ENCODE measurements at places on chromosomes 1 and 21. TPM values are rescaled to one million over a fixed set of nuclear protein-coding genes. Genes with fewer than 3 reads are reported as not detected.

The ATF3 gene
- 25.1 TPM for total RNA-seq

The LSS gene
- total RNA-seq: 17.8 TPM

The SYT14 gene
- total RNA-seq: not detected

The CRYBG2 gene
- total RNA-seq: 6.0 TPM

The FCRL4 gene
- total RNA-seq: not detected

The LRRC38 gene
- total RNA-seq: not detected

The RAD54L gene
- 118 TPM for total RNA-seq

The S1PR1 gene
- 125 TPM for total RNA-seq

The CA6 gene
- 1.7 TPM for total RNA-seq

The ASPM gene
- 37.1 TPM for total RNA-seq

The RAVER2 gene
- 2.7 TPM for total RNA-seq

The SNRPE gene
- total RNA-seq: 211 TPM

The ALX3 gene
- not detected for total RNA-seq

The TNFRSF9 gene
- total RNA-seq: 66.8 TPM

The ANGPTL7 gene
- total RNA-seq: not detected

The RPE65 gene
- total RNA-seq: not detected

The RASAL2 gene
- not detected for total RNA-seq
